Mesenchymal stem cell (in vitro differentiated cells and primary cell): ENCODE measurements at places on chromosomes 1 and 21.

GRCh38 chr1:27886353-27886679, 14.0 kb downstream of the THEMIS2 start:
- H3K4me1 ChIP-seq = peaks cover 6% of the 10 kb centered on the region
- no peak for DNase-seq
- no peak overlapping the region for H3K4me3 ChIP-seq
- no peak overlapping the region for H3K27ac ChIP-seq
- no peaks in the 10 kb centered on the region for H3K27me3 ChIP-seq
- H3K36me3 ChIP-seq = peaks cover 61% of the 10 kb centered on the region

GRCh38 chr21:15293240-15293639, 228.4 kb upstream of the NRIP1 start:
- no peaks in the 10 kb centered on the region for H3K4me1 ChIP-seq
- H3K36me3 ChIP-seq = no peaks in the 10 kb centered on the region
- no peaks in the 10 kb centered on the region for H3K27me3 ChIP-seq
- peak overlapping the region; percentile 86 for H3K27ac ChIP-seq
- DNase-seq = peak; percentile 86

DNA sequence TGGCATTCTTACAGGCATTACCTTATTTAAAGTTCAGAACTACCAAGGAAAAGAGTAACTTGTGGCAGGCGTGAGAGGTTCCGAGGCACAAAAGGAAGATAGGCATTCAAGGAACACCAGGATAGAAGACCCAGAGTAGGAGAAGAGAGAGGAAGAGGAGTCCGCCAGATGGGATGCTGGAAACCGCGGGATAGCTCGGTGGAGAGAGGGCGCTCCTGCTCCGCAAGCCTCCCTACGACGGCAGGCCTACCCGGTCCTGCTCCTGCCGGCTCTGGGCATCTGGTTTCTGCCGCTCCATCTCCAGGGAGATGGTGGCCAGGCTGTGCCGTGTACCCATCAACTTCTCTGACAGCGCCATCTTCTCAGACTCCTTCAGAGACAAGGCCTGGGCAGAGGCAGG, 5.4 kb upstream of the NBPF1 start:
- no peak overlapping the region for H3K4me3 ChIP-seq
- H3K27me3 ChIP-seq = no peaks in the 10 kb centered on the region
- H3K36me3 ChIP-seq = peaks cover 18% of the 10 kb centered on the region

DNA sequence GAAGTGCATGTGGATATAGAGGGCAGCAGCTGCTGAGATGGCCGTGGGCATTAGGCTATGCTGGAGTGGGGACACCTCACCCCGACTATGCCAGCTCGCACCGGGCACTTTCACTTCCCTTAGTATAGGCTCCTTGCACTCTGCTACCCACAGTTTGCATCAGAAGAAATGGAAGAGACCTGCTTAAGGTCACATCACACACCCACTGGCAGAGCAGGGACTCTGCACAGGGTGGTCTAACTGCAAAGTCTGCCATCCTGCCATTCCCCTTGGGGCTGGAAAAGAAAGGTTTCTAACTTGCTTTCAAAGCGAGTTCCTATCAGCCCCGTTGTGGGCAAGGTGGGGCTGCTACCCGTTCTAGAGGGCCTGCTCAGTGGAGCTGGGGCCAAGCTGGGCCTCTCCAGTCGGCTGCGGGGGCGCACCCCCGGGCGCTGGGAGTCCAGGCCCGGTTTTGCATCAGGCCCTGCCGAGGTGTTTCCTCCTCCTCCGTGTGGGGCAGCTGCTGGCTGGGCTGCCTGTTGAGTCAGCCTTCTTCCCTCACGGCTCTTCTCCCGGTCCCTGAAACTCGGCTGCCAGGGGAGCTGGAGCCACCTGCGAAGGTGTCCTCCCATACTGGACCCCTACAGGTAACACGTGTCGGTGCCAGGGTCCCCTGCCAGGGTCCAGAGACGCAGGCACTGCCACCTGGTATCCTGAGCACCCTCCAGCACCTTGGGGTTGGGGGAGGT, at the start of gene SYTL1:
SYTL1 (plus strand) TSS at position 498 of the 728 bp plus-strand sequence. CDS start 3,313 bp downstream, outside the sequence.
- no peaks in the 10 kb centered on the region for H3K27me3 ChIP-seq
- H3K36me3 ChIP-seq = peaks cover 2% of the 10 kb centered on the region
- DNase-seq = peak; percentile 69
- H3K4me1 ChIP-seq = peaks cover 33% of the 10 kb centered on the region
- H3K4me3 ChIP-seq = no peak within 1 kb of the TSS
- H3K27ac ChIP-seq = no peak within 1 kb of the TSS

DNA sequence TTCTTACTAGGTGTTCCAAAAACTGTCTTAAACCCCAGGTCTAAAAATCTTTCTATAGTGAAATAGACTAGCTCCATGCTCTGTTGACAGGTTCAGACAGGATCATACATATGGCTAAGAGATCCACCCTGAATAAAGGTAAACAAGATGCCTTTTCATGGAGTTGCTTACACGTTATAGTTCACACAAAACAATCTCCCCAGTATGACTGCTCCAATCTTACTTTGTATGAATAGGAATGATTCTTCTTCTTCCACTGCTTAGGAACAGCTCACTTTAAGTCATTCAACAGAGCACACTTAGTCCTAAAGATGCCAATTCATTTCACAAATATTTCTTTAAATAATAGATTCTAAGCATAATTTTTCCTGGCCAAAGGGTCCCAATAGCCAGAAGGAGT, 16.0 kb downstream of the ELK4 start:
- H3K27ac ChIP-seq = no peak overlapping the region
- H3K27me3 ChIP-seq = no peaks in the 10 kb centered on the region
- H3K4me3 ChIP-seq = no peak overlapping the region
- peaks cover 17% of the 10 kb centered on the region for H3K36me3 ChIP-seq

GRCh38 chr1:165441166-165441880, 3.6 kb downstream of the RXRG start:
- no peak for DNase-seq

DNA sequence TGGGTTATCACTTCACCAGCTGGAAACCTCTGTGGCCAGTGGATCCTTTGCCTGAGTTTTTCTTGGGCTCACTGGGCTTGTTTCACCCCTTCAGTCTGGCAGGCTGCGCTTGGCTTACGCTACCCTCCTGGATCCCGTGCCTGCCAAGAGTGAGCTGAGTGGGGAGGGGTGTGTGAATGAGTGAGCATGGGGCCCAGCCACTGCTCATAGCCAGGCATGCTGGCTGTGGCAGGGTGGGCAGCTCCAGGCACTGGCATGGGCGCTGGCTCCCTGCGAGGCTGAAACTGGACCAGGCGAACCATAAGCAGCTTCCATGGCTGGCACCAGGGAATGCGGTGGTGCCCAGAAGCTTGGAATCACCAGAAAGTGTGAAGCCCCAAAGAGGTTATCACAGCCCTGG, 19.8 kb upstream of the GBP3 start:
- no peaks in the 10 kb centered on the region for H3K36me3 ChIP-seq
- no peak overlapping the region for H3K4me3 ChIP-seq
- no peaks in the 10 kb centered on the region for H3K27me3 ChIP-seq
- H3K4me1 ChIP-seq = no peaks in the 10 kb centered on the region
- no peak overlapping the region for H3K27ac ChIP-seq

- H3K27ac ChIP-seq = no peak overlapping the region
- no peaks in the 10 kb centered on the region for H3K4me1 ChIP-seq
- no peak overlapping the region for H3K4me3 ChIP-seq
- H3K27me3 ChIP-seq = no peaks in the 10 kb centered on the region
Measured at GRCh38 chr21:29540289-29540688, 241.6 kb downstream of the BACH1 start.

DNA sequence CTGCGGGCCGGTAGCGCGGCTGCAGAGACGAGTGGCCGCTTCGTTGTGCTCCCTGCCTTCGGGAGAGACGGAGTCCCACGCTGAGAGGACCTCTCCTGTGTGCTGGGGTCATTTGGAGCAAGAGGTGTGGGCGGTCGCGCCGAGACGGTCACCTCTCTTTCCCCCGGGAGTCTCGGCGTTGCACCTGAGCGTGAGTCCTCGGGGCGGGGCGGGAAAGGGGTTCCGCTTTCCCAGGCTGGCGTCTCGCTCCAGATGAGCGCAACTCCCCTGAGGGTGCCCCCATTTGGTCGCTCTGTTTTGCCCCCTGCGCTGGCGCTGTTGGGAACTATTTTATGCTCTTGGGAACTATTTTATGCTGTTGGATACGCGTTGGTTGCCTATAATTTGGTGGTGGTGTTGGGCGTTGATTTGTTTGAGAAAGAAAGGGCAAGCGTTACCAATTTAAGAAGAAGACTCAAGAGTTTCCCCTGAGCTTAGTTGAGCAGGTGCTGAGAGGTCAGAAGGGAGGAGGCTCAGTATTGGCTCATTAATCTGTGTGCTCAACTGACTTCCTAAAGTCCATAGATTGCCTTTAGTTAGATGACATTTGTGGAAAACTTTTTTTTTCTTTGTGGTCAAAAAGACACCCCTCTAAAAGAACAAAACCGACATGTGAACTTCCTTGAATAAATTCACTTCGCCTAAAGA, 683 bp downstream of the LRRC8B start:
- H3K4me1 ChIP-seq = peaks cover 10% of the 10 kb centered on the region
- no peak overlapping the region for H3K27ac ChIP-seq
- H3K36me3 ChIP-seq = no peaks in the 10 kb centered on the region

GRCh38 chr1:168372861-168373371, 92.2 kb downstream of the TBX19 start:
- H3K4me1 ChIP-seq = peaks cover 2% of the 10 kb centered on the region
- no peak overlapping the region for H3K4me3 ChIP-seq
- no peak for DNase-seq
- no peaks in the 10 kb centered on the region for H3K36me3 ChIP-seq
- no peak overlapping the region for H3K27ac ChIP-seq

DNA sequence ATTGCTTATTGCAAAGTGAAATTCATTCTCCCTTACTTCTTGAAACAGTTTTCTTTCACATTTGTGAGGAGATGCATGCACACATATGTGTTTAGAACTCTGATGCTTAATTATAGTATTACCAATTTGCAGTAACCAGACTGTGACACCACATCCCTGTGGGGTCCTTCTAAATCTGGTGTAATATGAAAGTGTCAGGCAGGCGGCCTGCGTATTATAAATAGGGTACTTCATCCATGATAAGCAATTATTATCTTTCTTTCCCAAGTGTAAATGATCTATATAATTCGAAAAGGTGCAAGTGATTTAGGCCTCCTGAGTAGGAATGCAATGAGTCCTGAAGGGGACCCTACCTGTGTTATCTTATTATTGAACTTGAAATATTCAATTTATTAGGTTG, 876 bp downstream of the EFCAB7 start:
- H3K27ac ChIP-seq = no peak overlapping the region
- no peak overlapping the region for H3K4me3 ChIP-seq

DNA sequence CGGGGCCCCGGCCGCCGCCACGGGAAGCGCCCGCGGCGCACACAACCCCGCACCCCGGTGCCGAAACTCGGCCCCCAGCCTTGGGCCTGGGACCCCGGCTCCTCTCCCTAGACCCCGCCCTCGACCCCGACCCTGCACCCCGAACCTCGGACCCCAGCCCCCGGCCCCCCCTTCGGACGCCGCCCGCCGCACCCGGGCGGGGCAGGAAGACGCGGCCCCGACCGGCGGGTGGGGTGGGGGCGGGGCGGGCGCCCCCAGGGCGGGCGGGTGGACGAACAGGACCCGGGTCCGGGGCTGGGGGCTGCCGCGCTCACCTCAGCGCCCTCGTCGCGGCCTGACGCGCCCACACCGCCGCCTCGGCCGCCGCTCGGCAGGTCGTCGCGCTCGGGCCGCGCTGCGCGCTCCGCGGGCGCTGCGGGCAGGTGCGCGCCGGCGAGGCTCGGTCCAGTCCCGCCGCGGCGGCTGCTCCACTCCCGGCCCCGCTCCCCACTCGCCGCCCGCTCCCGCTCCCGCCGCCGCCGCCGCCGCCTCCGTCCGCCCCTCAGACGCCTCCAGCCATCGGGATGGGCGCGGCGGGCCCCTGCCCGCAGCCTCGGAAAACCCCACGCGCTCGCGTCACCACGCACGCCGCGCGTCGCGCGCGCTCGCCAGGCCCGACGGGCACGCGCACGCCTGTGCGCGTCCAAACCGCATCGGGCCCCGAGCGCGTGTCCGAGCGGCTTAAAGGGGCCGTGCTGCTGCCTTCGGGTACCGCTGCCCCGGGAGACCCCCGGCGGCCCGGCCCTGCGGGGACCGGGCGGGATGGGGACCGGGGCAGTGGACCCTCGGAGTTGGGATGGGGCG, at the start of gene GNB1:
GNB1 (minus strand) TSS at position 582 of the 843 bp plus-strand sequence. CDS start 65,634 bp downstream, outside the sequence.
- peaks cover 35% of the 10 kb centered on the region for H3K4me1 ChIP-seq
- H3K27ac ChIP-seq = peak within 1 kb of the TSS; percentile 78
- DNase-seq = peak; percentile 88

DNA sequence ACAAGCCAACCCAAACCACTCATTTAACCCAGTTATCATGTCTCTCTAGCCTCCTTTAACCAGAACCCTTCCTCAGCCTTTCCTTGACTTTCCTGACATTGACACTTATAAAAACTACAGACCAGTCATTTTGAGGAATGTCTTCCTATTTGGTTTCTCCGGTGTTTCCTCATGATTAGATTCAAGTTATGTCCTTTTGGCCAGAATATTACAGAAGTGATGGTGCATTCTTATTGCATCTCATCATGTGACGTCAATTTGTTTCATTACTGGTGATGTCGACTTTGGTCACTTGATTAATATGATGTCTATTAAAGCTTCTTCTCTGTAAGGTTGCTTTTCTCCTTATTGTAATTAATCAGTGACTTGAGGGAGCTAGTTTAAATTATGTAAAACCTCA, 6.1 kb upstream of the RCSD1 start:
- no peaks in the 10 kb centered on the region for H3K36me3 ChIP-seq
- H3K27me3 ChIP-seq = peaks cover 6% of the 10 kb centered on the region
- H3K27ac ChIP-seq = no peak overlapping the region

- H3K27ac ChIP-seq = no peak overlapping the region
- H3K27me3 ChIP-seq = no peaks in the 10 kb centered on the region
- no peaks in the 10 kb centered on the region for H3K36me3 ChIP-seq
Measured at GRCh38 chr1:165877940-165878556, 50.6 kb downstream of the UCK2 start.

DNA sequence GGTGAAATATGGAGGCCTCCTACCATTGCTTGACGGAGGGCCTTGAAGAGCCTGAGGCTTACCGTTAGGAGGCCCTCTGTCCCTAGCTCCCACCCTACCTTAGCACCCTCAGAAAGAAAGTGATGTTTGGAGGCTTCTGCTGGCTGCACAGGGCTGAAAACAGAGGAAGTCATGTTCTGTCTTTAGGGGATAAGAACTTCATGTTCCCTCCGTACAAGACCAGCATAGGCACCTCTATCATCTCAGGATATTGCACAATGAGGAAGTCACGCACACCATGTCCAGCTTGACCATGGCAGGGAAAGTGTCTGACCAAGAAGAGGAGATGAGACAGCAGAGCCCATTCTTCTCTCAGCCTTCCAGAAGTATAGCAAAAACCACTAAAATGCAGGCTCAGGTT, 13.8 kb downstream of the ADORA3 start:
- H3K36me3 ChIP-seq = no peaks in the 10 kb centered on the region
- no peak overlapping the region for H3K4me3 ChIP-seq
- H3K27ac ChIP-seq = no peak overlapping the region
- H3K27me3 ChIP-seq = peaks cover 12% of the 10 kb centered on the region

GRCh38 chr1:230278871-230279582, 147.1 kb downstream of the PGBD5 start:
- no peak overlapping the region for H3K4me3 ChIP-seq
- H3K36me3 ChIP-seq = peaks cover 61% of the 10 kb centered on the region
- H3K27me3 ChIP-seq = no peaks in the 10 kb centered on the region
- H3K27ac ChIP-seq = no peak overlapping the region
- no peak for DNase-seq
- no peaks in the 10 kb centered on the region for H3K4me1 ChIP-seq

GRCh38 chr1:36137226-36137625, 12.1 kb downstream of the TRAPPC3 start:
- H3K27me3 ChIP-seq = no peaks in the 10 kb centered on the region
- DNase-seq = no peak
- H3K4me3 ChIP-seq = no peak overlapping the region
- peaks cover 13% of the 10 kb centered on the region for H3K4me1 ChIP-seq
- H3K36me3 ChIP-seq = peaks cover 34% of the 10 kb centered on the region
- H3K27ac ChIP-seq = no peak overlapping the region

- H3K4me3 ChIP-seq = no peak overlapping the region
- no peaks in the 10 kb centered on the region for H3K27me3 ChIP-seq
Measured at GRCh38 chr1:236550961-236551851, 27.4 kb downstream of the LGALS8 start.
